Panc1 (cell line): ENCODE measurements at places on chromosomes 16 and 17.

- no peak for DNase-seq
Observed at GRCh38 chr16:66091471-66091891, 275.0 kb upstream of the CDH5 start.

GRCh38 chr16:86342161-86342834 is 168.0 kb upstream of the FOXF1 start:
- DNase-seq = no peak

DNA sequence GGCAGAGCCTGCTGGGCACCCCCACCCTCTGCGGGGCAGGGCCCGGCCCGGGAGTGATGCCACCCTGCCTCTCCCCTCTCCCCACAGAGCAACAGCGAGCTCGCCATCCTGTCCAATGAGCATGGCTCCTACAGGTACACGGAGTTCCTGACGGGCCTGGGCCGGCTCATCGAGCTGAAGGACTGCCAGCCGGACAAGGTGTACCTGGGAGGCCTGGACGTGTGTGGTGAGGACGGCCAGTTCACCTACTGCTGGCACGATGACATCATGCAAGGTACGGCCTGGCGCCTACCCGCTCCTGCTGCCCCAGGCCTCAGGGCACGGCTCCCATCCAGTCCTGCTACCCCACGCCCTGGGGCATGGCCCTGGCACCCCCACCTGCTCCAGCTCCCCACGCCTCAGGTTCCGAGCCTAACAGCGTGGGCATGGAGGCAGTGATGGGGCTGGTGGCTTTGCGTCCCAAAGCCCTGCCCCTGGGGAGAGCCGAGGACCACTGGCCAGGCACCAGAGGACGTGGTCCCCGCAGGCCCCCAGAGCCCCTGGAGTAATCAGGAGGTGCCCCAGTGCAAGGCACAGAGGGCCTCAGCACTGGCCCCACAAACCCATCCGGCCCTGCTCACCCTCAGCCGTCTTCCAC is 38.4 kb downstream of the TSC2 start:
- no peak for DNase-seq

- DNase-seq = no peak
Observed at GRCh38 chr17:41552455-41552854, 19.4 kb downstream of the KRT9 start.

- DNase-seq = no peak
Observed at GRCh38 chr17:27596096-27596495, 34.9 kb upstream of the LGALS9 start.

GRCh38 chr17:61904094-61904710 is 23.6 kb downstream of the INTS2 start:
- no peak for DNase-seq

DNA sequence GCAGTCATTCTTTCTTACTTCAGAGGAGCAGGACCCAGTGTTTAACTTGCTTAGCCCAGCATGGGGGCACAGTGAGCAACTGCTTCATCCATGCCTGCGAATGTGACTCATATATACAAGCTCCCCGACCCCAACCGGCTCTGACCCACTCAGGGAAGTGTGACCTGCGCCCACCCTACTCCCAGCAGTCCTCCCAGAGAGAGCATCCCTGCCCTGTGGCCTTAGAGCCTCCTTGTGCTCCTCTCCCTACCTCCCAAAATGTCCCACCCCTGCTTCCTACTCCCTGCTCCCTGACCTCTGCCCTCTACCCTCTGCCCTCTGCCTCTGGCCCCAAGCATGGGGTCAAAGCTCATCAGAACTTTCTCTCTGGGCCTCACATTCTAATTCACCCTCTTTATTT is 46.9 kb upstream of the DLX4 start:
- no peak for DNase-seq

DNA sequence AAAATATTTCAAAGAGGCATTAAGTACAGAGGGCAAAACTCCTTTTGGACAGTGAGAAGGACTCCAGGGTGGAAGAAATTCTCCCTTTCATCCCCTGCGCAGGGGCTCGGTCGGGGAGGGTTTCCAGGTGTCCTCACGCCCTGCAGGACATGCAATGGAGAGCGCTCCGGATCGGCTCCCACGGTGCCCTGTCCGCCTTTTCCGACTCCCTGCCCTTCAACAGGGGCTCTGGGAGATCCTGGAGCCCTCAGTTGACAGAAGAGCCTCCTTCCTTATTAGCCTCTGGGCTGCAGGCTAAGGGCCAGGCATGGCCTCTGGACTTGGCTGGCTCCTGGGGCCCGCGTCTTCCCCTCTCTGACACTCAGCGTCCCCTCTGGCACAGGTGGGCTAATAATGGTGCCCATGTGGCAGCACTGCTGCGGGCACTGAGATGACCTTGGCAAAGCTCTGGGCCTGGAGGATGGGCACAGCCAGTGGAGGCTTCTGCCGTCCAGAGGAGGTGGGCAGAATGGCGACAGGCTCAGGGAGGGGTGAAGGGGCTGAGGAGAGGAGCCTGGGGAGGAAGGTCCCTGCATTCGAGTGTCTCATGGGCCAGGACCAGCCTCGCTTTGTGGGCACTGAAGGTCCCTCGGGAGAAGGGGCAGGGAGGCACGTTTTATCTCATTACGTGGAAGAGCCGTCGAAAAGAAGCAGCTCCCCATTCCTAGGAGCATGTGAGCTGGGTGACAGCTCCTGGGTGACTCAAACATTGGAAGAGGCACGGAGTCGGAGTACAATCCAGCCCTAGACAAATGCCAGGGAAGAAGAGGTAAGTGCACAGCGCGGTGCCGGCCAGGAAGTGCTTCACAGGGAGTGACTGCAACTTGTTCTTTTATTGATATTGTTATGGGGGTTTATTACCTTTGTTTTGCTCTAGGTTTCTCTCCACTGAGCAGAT is 161.7 kb downstream of the IRF8 start:
- DNase-seq = no peak

GRCh38 chr16:1834096-1834495 is 7.1 kb downstream of the FAHD1 start:
- DNase-seq = no peak

DNA sequence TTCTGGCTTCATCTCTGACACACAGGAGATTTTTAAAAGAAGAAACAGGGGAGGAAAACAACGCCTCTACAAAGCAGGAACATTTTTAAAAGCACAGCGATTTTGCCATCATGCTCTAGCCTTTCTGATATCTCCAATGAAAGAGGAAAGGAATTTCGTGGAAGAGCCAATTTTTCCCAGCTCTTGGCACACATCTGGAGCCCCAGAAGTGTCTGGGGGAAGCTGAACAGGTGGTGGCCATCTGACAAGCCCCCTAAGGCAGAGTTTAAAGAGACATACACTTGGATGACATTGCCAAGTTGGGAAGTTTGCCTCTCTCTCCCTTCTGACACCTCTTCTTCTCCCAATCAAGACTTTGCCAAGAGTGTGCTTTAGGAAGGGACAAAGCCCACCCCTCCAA is 82.1 kb downstream of the CCT6B start:
- DNase-seq = no peak
